Endodermal cell (in vitro differentiated cells): ENCODE measurements at places on chromosomes 2 and 18.

GRCh38 chr2:217832115-217832514 is 170.7 kb downstream of the TNS1 start:
- no peak for DNase-seq

DNA sequence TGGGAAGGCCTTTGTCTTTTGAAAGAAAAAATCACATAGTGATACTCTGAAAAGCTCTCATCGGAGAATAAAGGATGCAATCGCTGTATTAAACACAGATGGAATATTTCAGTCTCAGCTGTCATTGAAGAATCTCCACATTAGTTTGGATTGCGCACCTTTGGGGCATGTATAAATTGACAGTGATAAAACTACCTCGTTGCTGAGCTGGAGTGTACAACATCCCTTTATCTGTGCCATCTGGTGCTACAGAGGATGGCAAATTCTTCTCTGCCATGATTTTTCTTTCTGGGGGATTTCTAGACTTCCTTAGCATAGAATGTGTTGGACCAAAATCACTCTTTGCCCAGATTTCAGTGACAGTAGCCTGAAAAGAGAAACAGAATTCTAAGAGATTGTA is 185.3 kb downstream of the PARD3B start:
- no peak for DNase-seq

DNA sequence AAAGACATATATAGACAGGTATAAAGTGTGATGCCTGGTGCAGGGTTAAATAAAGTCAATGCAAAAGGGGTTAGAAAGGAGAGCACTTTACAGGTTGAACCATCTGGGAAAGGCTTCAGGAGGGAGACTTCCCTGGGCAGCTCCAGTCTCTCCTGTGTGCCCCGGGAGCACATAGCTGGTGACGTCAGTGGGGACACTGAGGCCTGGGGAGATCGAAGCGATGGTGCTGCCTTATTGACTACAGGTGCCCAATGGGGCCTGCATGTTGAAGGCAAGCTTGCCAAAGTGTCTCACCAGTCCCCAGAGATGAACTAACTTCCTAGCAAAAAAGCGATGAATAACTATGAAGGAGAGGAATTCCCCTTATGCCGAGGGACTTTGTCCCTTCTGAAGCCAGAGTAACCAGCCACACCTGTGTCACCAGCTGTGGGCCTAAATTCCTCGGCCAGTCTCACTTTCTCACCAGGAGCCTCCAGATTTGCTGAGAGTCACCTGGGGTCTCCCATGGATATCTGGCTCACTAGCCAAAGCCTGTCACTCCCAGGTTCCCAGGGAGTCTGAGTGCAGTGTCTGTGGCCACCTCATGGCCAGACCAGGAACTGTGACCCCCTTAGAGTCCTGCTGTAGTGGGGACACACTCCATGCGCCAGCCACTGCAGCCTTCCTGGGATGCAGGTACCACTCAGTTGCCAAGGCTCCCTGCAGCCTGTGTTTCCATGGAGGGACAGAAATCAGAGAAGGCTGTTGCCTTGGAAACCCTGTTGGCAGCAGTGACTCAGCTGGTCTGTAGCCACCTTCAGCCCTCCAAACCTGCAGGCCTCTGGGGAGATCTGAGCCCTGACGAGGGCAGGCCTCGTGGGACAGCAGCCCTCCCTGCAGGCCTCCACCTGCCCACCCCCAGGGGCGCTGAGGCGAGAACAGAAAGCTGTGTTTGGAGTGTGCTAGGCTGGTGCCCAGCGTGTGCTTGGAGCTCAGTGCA is 128.7 kb downstream of the CTIF start:
- DNase-seq, result peak; percentile 85

DNA sequence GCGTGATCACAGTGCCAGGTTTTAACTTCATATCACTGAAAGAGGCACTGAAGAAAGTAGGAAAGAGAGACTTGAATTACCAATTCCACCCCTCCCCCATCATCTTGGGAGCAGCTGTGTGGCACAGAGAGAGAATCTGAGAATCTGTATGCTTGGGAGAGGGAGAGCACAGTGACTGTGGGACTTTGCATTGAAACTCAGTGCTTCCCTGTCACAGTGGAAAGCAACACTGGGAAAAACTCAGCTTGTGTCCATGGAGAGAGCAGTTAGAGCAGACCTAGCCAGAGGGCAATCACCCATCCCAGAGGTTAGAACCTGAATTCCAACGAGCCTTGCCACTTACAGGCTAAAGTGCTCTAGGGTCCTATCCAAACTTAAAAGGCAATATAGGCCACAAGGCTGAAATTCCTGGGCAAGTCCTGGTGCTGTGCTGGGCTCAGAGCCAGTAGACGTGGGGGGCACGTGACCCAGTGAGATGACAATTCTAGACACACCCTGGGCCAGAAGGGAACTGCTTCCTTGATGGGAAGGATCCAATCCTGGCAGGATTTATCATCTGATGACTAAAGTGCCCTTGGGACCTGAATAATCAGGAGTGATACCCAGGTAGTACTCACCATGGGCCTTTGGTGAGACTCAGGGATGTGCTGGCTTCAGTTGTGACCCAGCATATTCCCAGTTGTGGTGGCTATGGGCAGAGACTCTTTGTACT is 15.5 kb upstream of the ABCB11 start:
- DNase-seq, result no peak

GRCh38 chr18:23971666-23972230 is 42.8 kb upstream of the TTC39C start:
- DNase-seq, result no peak

DNA sequence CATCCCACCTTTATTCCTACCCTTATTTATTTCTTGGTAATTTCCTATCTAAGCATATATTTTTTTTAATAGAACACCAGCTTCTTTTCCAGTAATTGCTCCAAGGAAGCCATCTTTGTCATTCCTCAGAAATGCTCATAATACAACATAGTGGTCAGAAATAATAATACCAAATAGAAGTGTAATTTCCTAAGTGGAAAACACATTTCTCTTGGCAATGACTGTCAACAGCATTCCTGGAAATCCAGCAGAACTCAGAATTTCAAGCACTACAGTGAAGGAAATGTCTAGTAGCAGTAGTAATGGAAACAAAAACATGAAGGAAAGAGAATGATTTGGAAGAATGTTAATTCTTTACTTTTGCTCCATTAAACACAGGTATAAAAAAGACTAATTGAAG is 56.6 kb downstream of the GDF7 start:
- no peak for DNase-seq

DNA sequence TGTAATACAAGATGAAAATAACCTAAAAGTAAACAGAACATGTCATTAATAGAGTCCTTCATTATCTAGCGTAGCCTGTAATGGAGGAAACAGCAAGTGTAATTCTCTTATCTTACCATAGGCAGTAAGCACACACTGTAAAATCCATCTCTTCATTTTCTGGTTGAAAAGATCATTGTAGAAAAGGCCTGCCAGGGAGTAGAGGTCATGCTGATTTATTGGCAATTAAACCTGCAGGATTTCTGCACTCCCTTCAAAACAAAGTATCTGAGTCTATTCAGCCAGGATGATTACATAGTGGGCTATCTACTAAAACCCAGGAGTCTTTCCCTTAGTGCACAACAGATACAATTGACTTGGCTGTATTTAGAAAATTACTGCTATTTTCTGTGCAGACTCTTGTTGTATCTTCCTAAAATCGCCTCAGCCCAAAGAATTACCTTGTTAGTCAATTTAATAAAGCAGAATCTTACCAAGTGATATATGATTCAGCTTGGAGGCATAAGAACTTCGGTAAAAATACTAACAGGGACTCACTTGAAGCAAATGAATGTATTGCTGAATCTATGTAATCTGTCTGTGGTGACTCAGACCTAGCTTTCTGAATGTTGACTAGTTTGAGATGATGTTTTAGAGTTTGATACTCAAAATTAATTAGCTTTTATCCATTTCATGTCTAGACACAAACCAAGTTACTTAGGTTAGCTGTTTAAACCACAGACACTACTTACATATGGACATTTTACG is 250.4 kb upstream of the STON1 start:
- no peak for DNase-seq

- no peak for DNase-seq
These were observed 212.5 kb upstream of the SMAD2 start for GRCh38 chr18:48142994-48143393.

- no peak for DNase-seq
These were observed 39.3 kb downstream of the TRABD2A start for GRCh38 chr2:84841577-84841976.

GRCh38 chr18:12904012-12904516 is 20.0 kb upstream of the PTPN2 start:
- DNase-seq, result no peak

- DNase-seq, result no peak
These were observed 1333.7 kb upstream of the TMEFF2 start for GRCh38 chr2:193528458-193528857.

DNA sequence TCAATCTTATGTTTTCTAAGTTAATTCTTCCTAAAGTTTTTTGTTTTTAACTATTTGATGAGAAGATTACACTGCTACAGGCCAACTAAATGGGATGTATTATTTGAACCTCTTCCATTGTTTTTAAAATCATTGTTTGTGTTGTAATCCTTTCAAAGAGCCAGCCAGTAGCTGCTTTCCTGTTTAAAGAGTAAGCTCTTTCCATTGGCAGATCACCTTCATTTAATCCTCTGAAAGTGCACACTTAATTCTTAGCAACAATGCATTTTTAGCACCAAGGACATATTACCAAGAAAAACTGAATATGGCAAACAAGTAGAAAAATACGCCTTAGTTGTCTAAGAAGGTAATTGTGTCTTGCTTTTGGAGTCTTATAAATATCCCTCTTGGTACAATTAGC is 54.0 kb downstream of the MEIS1 start:
- DNase-seq, result no peak

- DNase-seq, result no peak
These were observed 85.3 kb downstream of the FHOD3 start for GRCh38 chr18:36382854-36383253.

DNA sequence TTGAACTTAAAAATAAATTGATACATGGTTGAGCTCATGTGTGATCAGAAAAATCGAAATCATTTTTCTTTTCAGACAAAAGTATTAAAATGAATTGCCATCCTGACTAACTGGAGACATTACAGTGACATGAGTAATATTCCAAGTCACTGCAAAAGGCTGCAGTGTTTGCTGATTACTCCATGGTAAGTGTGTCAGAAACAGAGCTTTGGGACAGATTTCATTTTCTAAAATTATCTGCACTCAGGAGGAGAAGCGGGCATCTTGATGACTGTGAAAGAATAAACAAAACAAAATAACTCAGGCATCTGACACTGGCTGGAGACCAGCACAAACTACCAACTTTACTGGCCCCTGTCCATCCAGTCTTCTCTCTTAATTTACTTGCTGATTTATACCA is 312.3 kb upstream of the PIK3C3 start:
- DNase-seq, result no peak

- DNase-seq, result no peak
These were observed 27.5 kb upstream of the RUFY4 start for GRCh38 chr2:218041302-218042168.

DNA sequence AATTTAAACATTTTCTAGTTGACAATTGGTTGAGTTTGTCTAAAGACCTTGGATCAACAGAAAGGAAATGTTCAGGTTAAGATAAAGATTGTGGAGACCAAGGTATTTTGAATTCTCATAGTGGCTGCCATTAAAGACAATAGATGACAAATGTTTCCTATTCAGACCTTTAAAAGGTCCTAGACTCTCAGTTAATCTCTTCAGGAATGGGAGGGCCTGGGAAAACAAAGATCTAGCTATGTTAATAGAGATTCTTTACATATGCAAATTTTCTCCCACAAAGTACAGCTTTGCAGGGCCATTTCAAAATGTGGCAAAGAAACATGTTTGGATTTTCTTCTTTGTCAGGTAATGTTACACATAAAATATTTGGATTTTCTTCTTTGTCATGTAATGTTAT is 403.9 kb downstream of the SPAG16 start:
- no peak for DNase-seq

DNA sequence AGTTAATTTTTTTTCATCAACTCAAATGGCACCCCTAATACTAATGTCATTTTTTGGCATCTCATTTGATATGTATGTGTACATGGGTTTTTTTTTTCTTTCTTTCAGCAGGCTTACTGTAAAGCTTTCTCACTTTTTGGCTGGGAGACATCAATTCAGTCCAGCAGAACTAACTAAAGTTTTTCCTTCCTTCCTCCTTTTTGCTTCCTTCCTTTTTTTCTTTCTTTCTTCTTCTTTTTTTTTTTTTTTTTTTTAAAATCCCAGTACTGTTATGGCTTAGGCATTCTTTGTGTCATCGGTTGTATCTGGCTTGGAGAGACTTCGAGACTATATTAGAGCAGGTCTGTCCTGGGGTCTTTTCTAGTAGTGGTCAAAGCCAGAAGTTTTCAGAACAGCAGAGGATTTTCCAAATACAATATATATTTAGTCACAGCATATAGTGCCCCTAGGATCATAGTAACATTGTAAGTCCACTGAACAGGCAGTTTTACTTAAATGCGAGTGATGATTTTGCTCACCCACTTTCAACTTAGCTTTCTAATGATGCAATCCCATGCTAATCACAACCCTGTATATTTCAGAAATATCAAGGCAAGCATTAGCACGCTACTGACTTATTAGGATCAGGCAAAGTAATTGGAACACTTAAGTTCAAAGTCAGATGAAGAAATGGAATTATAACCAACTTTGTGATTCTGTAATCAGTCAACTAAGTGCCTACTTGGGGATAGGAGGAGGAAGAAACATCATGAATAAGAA is 4.0 kb downstream of the KLHL29 start:
- no peak for DNase-seq

DNA sequence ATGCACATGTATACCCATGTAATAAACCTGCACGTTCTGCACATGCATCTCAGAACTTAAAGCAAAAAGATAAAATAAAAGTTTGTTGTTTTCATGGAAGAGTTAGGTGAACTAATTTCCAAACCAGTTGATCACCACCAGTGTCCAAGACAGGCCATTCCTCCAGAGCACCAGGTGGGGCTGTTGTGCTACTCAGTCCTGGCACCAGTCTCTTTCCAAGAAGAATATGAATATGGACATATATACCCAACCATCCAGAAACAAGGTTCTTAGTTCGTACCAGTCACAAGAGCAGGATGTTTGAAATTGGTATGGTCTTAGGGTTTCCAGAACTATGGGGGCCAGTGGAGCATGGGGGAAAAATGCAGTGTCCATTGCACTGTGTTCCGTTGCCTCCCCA is 17.2 kb upstream of the TNP1 start:
- DNase-seq, result no peak

- no peak for DNase-seq
These were observed 208.9 kb downstream of the ASB1 start for GRCh38 chr2:238635647-238636051.

DNA sequence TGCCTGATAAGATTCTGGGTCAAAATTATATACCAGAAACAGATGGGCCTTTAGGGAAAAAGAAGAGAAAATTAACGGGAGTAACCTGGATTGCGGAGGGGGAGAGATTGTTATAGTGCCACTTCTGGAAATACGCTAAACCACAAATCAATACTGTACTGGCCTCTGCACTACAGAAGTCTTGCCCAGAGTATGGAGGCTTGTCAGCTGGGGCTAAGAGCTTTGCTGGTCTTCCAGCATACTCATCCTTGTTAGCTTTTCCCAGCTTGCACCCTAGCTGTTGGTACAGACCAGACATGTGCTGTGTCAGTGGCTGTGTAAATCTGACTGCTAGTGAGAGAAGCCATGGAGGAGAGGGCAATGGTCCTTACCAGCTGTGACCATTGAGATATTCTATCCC is 8.9 kb downstream of the AGBL5 start:
- DNase-seq, result no peak
